ENCODE measurements at places on chromosomes 4 and X.

DNA sequence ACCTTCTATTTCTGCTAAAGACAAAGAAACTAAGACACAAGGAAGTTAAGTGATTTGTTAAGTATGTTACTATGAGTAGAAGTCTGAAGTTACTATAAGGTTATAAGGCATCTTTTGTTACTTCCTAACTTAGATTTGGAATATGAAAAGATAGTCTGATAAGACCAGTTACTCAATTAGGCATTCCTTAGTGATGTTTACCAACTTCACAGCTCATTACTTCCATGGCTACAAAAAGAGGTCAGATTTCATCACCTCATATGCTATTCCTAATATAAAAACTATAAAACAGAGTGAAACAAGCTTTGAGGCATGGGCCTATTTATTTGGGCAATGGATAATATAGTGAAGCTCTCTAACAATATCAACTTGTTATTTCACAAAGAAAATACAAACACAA lies 143.1 kb downstream of the TBCK start:
- DNase-seq: no peak

GRCh38 chrX:12145402-12145801 lies 7.1 kb downstream of the FRMPD4 start:
- DNase-seq: no peak

DNA sequence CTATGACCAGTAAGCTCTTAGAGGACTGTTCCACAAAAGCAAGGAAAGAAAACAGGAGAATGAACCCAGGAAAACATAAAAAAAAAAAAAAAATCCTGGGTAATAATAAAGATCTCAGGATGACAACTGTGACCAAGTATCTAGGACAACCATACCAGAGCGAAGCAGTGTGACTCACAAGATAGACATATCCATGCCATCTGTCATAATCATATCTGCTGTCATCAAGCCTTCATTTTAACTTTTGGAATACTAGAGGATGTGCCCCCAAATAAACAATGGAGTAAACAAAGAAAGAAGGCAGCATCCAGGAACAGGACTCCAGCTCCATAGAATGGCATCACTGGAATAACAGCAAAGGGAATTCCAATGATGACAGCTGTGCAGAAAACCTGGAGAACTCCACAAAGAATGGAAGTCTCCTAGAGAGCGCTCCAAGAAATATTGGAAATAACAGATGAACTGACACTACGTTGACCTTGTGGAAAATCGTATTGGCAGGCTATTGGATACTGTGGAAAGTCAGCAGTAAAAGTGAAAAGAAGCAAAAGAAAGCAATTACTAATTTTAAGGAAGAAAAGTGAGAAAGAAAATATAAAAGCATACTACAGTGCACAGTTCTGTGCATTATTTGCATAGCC lies 35.3 kb downstream of the HPGDS start:
- no peak for DNase-seq

GRCh38 chr4:107845681-107846080 lies 20.9 kb downstream of the SGMS2 start:
- DNase-seq: no peak

GRCh38 chr4:38788317-38788716 lies 5.5 kb upstream of the TLR10 start:
- DNase-seq: no peak

DNA sequence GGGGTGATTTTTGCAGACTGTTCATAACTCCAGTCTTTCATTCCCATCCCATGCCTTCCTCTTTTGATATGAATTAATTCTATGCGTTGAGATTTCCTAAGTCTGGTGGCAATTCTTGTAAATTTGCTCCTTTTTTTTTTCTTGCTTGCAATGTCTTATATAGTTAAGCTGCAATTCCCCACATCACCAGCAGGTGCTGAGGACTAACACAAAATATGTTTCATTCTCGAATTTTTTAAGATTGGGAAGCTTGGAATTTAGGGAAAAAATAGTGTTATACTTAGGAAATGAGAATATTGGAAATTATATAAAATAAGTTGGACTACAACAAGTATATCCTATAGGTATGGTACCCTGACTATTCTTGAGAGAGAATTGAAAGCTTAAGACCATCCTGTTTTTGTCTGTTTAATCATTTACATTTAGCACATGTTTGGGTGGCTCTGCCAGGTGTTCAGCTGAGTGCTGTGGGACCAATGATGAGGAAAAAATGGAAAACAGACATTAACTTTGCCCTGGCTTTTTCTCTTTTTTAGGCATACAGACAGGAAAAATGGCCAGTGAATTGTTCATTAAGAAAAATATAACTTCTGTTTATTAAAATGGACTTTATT lies 30.2 kb downstream of the AFF2 start:
- DNase-seq: no peak

GRCh38 chr4:5003372-5003857 lies 15.8 kb downstream of the CYTL1 start:
- no peak for DNase-seq

- no peak for DNase-seq
Observed at GRCh38 chrX:136963973-136964372, 69.8 kb downstream of the GPR101 start.

DNA sequence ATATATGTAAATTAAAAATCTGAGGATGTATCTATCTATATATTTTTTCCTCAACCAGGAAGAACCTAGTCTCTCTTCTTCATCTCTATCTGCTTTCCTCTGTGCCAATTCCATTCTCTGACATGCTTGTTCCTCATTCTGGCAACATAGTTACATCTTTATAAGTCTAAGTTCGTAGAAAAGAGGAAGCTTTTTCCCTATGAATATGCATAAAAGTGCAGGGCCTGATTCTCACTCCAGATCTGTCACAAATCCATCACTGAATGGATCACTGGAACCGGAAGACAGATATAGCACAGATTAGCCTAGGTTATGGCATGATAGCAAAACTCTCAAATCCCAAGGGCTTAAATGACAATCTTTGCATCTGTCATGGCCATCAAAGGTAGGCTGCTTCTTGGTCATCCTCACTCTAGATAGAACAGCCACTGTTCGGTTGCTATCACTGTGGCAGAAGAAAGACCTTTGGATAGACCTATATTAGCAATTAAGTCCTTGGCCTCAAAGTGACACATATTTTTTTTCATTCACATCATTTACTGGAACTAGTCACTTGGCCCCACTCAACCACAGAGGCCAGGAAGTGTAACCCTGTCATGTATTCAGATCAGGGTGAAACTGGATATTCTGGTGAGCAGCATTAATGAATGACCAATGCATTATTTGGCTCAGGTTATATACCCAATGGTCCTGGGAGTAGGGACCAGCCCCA lies 22.2 kb downstream of the DTHD1 start:
- DNase-seq: no peak

DNA sequence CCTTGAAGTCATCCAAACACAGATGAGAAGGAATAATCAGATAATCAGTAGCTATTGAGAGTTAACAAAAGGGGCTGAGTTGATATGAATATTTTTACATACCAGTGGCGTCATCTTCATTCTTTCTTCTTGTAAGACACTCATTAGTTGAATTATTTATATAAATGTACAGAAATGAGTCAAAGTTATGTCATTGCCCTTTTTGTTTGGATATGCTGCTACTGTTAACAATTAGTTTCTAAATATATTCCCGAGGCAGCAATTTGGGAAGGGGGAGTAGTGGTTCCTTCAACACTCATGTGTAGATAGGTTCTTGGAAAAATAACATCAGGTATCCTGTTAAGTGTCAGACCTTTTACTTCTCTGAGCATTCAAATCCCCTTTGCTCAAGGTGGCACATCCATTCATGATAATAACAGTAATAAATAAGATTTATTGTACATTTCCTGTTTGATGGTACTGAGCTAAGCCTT lies 436.6 kb downstream of the SPRY1 start:
- no peak for DNase-seq

- no peak for DNase-seq
Observed at GRCh38 chrX:40331762-40332161, 234.0 kb upstream of the BCOR start.

- no peak for DNase-seq
Observed at GRCh38 chrX:45722471-45722870, 521.8 kb upstream of the DIPK2B start.

GRCh38 chrX:126393284-126393683 lies 159.3 kb downstream of the DCAF12L1 start:
- DNase-seq: no peak

DNA sequence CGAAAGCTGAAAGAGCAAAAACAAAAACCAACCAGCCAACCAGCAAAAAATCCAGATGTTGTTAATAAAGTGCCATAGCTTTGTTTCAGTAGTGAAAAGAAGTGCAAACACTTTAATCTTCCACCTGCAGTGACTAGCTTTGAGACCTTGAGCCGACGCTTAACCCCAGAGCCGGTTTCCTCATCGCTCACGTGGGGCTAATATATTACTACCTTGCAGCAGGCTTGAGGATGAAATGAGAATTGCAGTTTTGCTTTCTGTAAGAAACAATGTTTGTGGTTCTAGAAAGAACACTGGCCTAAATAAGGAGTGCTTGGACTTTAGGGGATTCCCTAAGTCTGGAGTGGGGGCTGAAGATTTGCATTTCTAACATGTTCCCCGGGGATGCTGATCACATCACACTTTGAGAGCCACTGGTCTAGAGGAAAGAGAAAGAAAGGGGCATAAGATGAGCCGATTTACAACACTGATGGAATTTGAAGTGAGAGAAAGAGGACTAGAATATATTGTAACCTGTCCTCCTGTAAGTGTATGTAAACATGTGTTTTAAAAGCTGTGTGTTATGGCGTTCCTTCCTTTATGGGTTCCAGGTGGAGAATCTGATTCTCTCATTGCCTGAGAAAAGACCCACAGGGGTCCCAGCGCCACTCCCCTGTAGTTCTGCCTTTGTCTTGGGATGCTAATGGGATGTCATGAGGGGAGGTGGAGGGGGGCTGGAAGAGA lies 1.4 kb downstream of the FGF2 start:
- DNase-seq: no peak

DNA sequence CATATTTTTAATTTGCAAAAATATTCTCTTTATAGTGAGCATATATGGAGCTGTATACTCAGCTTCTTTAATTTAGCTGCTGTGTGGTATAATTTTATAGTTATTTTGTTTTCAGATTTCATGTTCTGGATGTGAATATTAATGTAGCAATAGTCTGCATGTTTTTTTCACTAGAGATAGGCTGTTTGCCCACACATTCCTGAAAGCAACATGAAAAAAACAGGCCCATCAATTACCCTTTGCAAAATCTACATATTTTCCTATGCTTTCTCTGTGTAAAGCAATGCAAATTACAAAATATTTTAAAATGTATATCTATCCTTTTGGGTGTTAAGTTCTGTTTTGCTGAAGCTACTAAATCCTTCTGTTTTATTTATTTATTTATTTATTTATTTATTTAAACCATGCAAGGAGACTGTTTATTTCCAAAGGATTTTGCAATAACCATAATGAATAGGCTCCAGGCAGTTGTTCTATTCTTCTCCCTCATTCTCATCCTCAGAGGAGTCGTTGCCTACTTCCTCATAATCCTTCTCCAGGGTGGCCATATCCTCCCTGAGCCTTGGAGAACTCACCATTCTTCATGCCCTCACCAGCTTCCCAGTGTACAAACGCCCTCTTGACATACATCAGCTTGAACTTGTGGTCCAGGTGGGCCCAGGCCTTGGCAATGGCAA lies 277.1 kb downstream of the ANKRD50 start:
- no peak for DNase-seq

DNA sequence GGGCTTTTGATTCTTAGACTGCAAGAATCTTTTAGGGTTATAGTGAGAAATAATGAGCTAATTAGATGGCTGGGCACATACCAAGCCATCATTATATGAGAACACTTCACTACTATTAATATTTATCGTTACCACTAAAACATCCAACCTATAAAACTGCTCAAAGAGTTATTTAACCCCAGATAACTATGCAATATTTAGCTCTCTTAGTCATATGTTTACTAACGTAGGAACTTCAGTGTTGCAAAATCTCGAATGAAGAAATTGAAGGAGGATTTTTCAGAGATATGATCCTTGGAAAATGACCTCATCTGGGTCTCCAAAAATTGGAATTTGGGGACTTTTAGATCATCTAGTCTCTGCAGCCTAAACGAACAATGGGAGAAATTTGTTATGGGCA lies 265.0 kb upstream of the RPS6KA3 start:
- no peak for DNase-seq

DNA sequence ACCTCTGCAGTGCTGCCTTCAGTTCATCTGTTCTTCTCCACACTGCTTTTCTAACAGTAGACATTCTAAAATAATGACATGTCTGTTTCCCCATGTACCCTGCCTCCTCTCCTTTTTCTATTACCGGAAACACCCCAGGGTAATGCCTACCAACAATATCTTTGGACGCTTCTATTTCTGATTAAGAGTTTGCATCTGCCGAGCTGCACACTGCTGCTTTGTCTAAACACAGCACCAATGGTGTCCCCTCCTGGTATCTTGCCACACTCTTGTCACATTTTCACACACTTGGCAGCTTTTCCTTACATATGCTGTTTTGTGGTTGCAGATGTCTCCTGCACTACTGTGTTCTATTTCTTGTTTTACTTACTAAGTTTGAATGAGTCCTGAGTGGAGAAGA lies 288.8 kb downstream of the GRIA2 start:
- no peak for DNase-seq

DNA sequence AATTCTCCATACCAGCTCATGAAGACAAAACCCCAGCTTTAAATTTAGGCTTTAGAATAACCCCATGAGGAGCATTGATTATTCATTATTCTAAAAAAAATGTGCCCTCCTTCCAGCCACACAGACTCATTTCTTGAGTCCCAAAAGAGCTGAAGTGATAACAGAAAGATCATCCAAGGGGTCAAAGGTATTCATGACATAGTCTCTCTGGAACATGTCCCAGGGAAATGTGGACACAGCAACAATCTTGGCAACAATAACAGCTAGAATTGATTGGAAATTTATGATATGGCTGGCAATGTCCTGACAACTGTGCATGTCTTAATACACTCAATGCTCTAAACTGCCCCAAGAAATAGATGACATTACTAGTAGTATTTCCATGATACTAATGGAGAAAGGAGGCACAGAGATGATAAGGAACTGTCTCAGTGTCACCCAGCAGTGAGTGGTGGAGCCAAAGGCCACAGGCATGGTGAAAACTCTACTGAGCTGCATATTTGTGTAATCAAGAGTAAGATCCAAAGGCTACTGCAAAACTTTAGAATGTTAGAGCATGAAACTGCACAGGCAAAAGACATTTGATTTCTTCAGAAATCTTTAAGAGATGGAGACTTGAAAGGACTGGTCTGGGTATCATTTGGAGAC lies 37.3 kb upstream of the XAGE1B start:
- no peak for DNase-seq

DNA sequence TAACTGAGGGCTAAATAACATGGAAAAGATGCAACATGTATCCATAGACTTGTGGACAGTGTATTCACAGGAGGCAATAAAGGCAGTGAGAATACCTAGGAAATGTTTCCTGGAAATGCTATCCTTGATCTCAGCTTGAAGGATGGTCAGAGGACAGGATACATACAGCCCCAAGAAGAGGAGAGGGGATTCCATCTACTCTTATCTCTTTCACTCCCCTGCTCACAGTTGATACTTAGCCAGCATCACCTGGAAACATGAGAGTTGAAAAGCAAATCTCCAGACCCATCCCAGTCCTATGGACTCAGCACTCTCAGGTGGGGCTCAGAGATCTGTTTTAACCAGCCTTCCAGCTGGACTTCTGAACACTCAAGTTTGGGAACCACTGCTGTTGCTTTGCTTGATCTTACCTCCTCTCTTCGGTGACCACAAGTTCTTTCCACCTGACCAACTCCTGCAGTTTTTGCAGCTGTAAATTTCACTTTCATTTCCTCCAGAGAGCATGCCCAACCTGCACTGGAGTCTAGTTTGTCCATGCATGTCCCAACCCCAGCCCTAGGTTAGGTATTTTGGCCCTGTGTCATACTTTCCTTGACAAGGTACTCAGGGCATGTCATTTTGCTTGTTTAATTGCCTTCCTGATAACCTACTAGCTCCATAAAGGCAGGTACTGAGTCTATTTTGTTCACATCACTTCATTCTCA lies 10.4 kb downstream of the RELL1 start:
- DNase-seq: no peak

Measured in chondrocyte (in vitro differentiated cells).